Dermis microvascular lymphatic vessel endothelial cell (primary cell): ENCODE measurements at places on chromosomes 13 and 19.

DNA sequence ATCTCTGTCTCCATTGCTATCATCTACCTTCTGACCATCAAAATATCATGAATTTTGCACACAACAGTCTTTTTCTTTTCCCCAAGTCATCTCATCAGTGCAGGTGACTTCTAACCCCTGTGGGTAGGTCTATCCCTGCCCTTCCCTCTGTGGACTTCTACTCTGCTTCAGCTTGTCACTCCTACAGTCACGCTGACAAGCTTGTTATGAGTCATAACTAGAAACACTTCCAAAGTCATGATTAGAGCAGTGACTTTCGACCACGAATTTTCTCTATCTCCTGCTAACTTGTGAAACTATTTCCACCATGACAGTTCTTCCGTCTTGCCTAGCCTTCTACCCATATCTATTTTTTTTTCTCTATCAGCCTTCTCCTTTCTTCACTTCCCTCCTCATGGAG, 343.7 kb upstream of the ARGLU1 start:
- no peak for DNase-seq

- DNase-seq, result no peak
Observed at GRCh38 chr13:24648983-24649687, 31.1 kb upstream of the ATP12A start.

DNA sequence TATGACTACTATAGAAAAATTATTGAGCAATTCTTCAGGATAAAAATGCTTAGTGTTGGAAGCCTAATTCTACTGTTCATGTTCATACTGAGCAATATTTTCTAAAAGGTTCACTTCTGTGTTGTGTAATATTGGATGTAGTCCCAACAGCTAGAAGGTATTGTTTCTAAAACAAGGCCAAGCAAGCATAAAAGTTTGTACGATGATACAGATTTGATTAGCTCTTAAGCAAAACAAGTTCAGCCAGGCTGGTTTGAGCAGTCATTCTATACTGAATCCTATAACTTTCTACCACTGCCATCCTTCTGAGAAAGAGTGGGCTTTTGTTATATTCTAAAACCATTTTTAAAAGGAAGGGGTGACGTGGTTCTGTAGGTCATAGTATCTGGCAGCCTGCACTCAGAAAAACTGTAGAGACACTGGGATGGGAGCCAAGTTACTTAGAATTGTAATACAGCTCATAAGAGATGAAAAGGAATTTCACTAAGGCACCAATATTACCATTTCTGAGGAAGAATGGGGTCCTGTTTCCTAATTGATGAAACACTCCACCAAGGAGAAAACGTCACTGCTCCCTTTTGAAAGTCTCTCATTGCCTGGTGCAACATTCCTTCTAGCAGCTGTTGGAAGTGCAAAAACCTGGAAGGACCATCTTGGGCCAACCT, 275.0 kb upstream of the DACH1 start:
- peak; percentile 70 for DNase-seq

GRCh38 chr13:97189928-97190327, 32.2 kb upstream of the MBNL2 start:
- DNase-seq, result no peak

GRCh38 chr19:4559569-4559968, at the start of gene SEMA6B:
Gene SEMA6B (minus strand): TSS chr19:4559684. CDS start chr19:4558457, 1,227 bp downstream.
- peak; percentile 92 for DNase-seq

DNA sequence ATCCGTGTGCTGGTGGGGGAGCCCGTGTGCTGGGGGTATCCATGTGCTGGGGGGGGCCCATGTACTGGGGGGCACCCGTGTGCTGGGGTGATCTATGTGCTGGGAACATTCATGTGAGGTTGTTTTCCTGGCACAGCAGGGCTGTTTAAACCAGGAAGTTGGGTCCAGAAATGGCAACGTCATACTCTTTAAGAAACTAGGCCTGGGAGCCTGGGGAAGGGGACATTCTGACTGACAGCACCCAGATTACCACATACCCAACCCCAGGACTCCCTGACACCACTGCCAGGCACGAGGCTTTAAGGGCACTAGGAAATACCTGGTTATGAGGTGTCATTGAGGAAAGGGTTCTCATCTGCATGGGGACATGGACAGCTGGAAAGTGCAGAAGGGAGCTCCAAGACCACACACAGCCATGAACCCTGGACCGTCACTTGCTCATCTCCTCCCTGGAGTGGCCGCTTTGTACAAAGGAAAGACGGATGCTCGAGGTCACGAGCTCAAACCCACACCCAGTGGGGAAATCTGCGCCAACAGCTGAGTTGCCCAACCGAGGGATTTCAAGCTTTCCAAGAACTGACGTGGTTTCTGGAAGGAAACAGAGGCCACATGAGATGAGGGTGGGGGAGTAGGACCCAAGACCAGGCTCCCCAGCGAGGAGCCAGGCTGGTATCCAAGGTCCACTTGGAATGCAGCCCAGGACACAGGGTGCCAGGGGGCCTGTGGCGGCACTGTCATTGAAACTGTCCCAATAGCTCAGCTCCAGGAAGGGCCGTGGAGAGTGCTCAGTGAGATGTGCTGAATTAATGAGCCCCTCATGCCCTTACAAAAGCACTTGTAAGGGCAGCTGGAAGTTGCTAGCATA, 40.9 kb downstream of the RAB20 start:
- no peak for DNase-seq

- no peak for DNase-seq
Observed at GRCh38 chr13:34589581-34589980, 352.5 kb upstream of the NBEA start.

GRCh38 chr13:43805071-43805468, 18.3 kb upstream of the ENOX1 start:
- DNase-seq, result peak; percentile 79

DNA sequence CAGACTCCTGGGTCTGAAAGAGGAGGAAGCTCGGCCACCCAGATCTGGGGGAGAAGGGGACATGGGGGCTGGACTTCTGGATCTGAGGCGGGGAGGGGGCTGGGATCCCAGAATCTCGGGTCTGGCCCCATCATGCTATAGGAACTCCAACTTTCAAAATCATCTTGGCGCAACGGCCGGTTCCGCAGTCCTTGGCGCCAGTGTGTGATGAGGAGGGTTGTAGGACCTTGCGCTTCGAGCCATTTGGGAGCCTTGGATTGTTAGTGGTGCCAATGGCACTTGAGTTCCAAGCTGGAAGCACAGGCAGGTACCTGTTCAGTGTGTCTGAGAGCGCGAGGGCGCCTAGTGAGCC, 324 bp downstream of the RUVBL2 start:
- DNase-seq, result no peak

DNA sequence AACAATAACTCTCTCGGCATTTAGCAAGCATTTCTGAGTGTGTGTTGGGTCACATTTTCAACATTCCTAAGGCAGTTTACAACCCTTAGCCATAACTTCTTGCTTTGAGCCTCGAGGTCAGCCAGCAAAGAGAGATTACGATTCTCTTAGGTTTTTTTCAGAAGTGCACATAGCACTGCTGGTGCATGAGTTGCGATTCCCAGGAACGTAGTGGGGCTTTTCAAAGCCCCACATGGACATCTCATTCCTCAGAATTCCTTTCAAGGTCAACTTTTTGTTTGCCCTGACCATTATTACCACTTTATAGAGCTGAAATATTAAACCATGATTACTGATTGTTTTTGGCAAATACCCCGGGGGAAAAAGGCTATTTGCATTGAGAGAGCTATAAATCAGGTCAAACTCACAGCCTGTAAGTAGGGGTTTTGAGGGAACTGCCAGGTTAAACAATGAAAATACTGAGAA, 705.3 kb downstream of the GPC5 start:
- no peak for DNase-seq

DNA sequence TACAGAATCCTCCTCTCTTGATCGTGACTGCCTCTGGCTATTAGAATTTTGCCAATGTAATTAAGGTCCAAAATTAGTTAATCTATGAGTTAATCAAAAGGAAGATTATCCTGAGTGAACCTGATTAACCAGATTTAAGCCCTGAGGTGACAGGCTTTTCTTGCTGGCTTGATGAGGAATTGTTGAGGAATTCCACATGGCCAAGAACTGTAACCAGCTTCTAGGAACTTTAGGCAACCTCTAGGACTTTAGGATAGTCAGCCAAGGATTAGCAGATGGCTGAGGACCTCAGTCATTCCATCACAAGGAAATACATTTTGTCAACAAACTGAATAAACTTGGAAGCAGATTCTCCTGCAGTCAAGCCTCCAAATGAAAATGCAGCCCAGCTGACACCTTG, 84.8 kb downstream of the STOML3 start:
- DNase-seq, result no peak

DNA sequence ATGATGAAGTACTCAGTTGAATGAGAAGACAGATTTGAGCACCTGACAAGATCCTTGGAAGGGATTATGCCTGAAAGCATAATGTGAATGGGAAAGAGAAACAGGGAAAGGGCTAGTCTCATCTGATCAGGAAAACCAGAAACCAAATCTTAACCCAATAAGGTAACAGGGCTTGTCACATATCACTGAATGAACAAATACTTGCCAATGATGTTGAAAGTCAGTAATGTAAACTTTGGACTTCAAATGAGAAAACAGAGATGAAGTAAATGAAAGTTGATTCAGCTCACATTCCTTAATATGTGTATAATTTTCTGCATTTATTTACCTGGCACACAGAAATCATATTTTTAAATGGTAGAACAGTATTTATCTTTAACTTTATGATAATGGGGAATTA, 480.0 kb downstream of the KCTD12 start:
- no peak for DNase-seq

GRCh38 chr13:28318496-28318895, 176.4 kb downstream of the FLT1 start:
- no peak for DNase-seq

GRCh38 chr19:7199613-7200533, 94.3 kb downstream of the INSR start:
- DNase-seq, result no peak

- DNase-seq, result peak; percentile 73
Observed at GRCh38 chr19:18097217-18097992, at the start of gene MAST3. Gene MAST3 (plus strand): TSS chr19:18097778. CDS start chr19:18097793, 15 bp downstream.

- no peak for DNase-seq
Observed at GRCh38 chr19:50427997-50428425, 4.7 kb upstream of the MYBPC2 start.

- DNase-seq, result no peak
Observed at GRCh38 chr19:16945762-16946465, 57.1 kb downstream of the F2RL3 start.

DNA sequence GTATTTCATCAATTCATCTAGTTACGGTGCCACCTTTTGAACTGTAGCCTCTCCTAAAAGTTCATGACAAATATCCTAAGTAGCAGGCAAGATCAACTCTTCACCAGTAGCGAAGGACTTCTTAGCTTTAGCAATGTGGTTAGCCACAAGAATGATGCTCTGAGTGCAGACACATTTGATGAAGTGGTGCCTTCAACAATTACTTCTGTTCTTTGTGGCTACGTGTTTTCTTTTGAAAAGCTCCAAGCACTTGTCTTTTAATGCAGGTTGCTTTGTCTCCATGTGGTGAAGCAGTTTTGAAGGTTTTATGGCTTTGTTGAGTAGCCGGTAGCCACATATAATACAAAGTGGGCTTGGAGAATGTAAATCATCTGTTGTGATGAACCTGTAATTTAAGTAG, 194.7 kb downstream of the B3GLCT start:
- DNase-seq, result no peak

GRCh38 chr13:46100191-46100815, 4.5 kb downstream of the CPB2 start:
- DNase-seq, result peak; percentile 16

DNA sequence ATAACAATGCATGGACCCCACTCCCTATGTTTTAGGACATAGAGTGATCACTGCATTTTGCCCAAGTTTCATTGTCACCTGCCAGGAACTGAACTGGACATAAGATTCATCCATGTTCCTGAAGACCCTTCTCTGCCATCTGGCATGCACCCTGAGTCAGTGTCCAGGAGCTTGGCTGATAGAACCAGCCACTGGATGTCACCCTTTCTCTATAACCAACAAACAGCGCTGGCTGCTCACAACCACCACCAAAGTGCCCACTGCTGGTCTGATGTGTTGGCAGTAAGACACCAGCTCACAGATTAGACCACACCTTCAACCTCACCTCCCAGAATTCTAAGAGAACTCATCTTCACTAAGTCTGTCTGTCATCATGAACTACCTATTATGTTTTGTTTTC, 333.4 kb downstream of the ITGBL1 start:
- DNase-seq, result no peak

DNA sequence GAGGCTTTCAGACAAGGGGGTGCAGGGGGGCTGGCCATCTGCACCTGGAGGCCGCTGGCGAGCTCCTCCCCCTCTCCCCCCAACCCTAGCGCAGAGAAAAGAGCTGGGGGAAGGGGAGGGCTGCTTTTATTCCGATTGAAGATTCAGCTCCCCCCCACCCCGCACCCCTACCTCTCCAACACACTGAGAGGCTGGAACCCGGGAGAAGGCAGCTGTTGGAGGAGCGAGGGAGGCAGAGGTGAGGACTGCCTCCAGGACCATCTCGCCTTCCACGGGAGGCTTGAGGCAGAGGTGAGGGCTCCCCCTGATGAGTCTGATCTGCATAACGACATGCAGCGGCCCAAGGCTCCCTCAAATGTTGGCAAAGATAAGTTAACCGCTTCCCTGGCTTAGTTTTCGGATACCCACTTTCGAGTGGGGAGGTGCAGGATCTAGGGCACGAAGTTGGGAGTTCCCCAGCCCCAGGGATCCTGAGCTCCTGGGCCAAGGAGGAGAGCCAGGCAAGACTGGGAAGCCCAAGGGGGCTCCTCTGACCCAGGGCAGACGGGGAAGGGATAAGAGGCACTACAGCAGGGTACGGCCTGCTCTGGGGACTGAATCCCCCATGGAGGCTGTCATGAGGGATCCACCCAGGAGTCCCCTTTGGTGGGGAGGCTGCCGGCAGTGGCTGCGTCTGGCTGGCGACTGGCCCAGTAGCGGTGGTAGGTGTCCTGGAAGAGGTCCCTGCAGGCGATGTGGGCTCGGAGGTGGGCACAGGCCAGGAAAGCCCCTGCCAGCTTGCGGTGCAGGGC, 1.2 kb upstream of the NUMBL start:
- DNase-seq, result no peak

GRCh38 chr13:45120967-45121831, 889 bp downstream of the GTF2F2 start:
- DNase-seq, result peak; percentile 45

DNA sequence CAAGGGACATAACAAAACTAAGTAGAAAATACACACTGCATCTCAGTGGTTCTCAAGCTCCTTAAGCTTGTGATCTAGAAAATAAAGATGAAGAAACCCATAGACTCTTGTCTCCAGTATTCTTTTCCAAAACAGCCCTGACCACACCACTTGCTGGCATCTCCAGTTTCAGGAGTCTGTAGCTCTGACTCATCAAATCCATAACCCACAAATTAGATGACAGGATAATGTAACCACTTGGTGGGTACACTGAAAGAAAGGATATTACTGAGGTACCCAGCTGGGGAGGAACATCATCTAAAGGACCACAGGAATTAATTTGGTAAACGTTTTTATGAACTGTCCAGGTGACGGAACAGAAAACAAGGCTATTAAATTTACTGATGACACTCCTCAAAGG, 214.7 kb downstream of the VWA8 start:
- no peak for DNase-seq

DNA sequence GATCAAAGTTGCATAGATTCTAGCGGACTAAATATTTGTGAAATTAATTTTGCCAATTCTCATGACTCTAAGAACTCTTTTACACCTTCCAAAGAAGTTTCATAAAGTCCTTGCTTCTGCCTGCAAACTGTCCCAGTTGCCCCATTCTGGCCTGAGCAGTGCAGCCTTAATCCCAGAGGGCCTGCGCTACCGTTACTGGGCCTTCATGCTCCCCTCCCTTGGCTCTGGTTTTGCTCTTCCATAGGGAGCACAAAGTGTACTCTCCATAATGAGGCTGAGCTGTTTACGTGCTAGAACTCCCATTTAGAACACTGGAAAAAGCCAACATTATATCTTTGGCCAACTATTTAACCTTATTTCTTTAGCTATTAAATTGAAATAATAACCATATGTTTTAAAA, 2.1 kb downstream of the MTIF3 start:
- DNase-seq, result no peak

GRCh38 chr13:53041968-53042516, 13.4 kb downstream of the OLFM4 start:
- no peak for DNase-seq
